Large intestine (tissue), 12 donors: ENCODE measurements at places on chromosomes 6 and 20. TPM values are rescaled to one million over a fixed set of nuclear protein-coding genes. Genes with fewer than 3 reads are reported as not detected.

The RBBP9 gene
- 22.5 TPM for polyA plus RNA-seq

The SLC52A3 gene
- 11.3 TPM for polyA plus RNA-seq

The DACT2 gene
- polyA plus RNA-seq: 6.4 TPM

The LGSN gene
- 0.04 TPM for polyA plus RNA-seq

The WFDC6 gene
- polyA plus RNA-seq: not detected

The BMP6 gene
- polyA plus RNA-seq: 1.5 TPM

The ECT2L gene
- polyA plus RNA-seq: 0.13 TPM

The DPPA5 gene
- polyA plus RNA-seq: not detected

The TMC2 gene
- 0.45 TPM for polyA plus RNA-seq

The SNX9 gene
- 44.6 TPM for polyA plus RNA-seq

The ARMH2 gene
- not detected for polyA plus RNA-seq

The RAET1G gene
- 0.28 TPM for polyA plus RNA-seq

The RIMS4 gene
- polyA plus RNA-seq: 4.1 TPM

The GMPR gene
- polyA plus RNA-seq: 3.2 TPM

The HUS1B gene
- 0.34 TPM for polyA plus RNA-seq
